ENCODE measurements at places on chromosomes 7 and 10.

GRCh38 chr10:8659982-8660381, 605.5 kb downstream of the GATA3 start:
- no peak for DNase-seq

- no peak for DNase-seq
Observed at GRCh38 chr10:89952751-89953150, 251.4 kb downstream of the KIF20B start.

DNA sequence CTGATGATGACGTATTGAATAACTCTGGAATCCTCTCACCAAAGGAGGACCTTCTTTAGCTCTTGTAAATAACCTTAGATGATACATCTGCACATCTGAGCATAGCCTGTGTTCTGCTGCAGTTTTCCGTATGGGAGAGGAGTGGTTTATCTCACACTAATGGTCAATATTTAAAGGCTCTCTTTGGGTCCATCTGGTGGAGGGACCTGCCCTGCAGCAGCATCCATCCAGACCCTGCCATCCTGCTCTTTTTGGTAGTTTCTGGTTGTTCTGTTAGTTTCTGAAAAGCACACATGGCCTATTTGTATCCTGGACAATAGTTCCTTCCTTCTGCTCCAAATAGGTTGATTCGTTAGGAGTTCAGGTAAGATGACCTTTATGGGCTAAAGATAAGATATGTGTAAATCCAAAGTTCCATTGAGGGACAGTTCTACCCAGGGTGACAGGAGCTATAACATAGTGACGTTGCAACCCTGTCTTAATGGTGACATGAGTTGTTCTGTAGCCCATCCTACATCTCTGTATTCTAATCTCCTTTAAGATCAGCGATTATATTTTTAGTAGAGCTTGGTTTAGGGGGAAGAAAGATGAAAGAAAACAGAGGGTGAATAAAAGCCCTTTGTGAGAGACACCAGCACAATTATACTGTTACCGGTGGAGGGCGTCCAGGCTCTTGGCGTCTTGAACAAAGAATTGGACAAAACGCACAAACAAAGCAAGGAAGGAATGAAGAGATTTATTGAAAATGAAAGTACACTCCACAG, 60.0 kb upstream of the KLF14 start:
- DNase-seq, result no peak

GRCh38 chr10:123681285-123681684, 15.1 kb downstream of the GPR26 start:
- DNase-seq, result no peak

DNA sequence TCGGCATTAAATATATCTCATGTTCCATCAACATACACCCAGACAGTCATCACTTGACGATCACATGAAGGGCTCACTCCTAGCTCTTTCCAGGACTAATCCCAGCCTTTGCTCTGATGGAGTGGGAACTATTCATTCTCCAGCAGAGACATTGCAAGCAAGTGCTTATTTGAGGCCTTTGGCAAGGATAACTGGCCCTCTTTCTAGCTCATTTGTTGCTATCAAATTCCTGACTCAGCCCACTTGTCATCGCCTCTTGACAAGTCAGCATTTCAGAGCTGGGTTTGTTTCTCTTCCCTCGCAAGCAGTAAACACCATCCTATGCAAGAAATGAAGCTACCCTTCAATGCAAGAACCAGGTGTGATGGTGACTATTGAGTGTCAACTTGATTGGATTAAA, 1165.7 kb upstream of the AUTS2 start:
- no peak for DNase-seq

DNA sequence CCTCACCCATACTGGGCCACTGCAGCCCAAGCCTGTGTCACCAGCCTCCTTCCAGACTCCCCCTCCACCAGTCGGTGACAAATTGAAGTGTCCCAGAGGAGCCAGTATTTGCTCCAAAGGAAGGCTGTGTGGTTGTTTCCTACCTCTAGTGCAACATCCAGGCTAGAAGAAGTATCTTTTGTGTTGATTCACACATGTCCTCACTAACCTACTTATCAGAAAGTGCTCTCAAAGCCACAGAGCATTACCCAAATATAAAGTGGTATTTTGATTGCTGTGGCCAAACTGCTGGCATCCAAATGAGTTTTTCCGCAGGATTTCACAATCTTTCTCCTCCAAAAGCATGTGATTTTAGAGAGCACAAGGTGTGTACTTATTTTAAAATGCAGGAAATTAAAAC, 134.8 kb downstream of the CUL2 start:
- DNase-seq, result no peak

GRCh38 chr7:150417863-150418262, 32.6 kb upstream of the GIMAP8 start:
- DNase-seq, result no peak

- DNase-seq, result no peak
Observed at GRCh38 chr10:110717781-110718589, 73.8 kb downstream of the RBM20 start.

GRCh38 chr7:45237788-45238461, 80.3 kb downstream of the RAMP3 start:
- DNase-seq, result no peak

- DNase-seq, result no peak
Observed at GRCh38 chr10:77560471-77560870, 77.1 kb downstream of the KCNMA1 start.

- DNase-seq, result no peak
Observed at GRCh38 chr7:9407816-9408215, 974.4 kb downstream of the NXPH1 start.

GRCh38 chr7:147885869-147886268, 704.7 kb upstream of the C7orf33 start:
- no peak for DNase-seq

DNA sequence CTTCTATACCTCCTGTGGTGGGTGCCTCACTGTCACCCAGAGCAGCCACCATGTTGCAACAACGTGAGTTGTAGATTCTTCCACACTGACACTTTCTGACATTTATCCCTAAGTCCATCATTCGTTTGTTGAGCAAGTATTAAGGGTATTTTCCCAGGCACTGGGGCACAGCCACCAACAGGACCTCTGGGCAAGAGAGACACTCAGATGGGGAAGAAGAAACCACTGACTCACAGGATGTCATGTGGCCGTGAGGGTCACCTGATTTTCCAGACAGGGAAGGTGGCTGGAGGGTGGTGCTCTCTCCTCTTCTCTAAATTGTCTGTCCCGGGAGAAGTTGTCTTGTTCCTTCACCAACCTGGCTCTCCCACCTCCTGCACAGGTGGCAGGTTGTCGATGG, 51.7 kb upstream of the PPIF start:
- DNase-seq, result no peak

DNA sequence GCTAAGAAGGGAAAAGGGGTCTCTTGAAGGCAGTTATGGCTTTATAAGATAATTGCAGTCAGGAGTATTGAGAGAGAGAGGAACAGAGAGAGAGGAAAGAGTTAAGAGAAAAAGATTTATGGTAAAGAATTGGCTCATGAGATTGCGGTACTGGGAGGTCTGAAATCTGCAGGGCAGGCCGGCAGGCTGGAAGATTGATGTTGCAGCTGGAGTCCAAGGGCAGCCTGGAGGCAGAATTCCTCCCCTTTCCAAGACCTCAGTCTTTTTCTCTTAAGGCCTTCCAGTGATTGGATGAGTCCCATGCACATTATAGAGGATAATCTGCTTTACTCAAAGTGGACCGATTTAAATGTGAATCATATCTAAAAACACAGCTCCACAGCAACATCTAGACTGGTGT, 68.4 kb downstream of the HACD1 start:
- DNase-seq, result no peak

GRCh38 chr7:152000191-152000590, 25.3 kb upstream of the GALNT11 start:
- DNase-seq, result no peak

GRCh38 chr10:18334116-18334867, 194.1 kb downstream of the CACNB2 start:
- DNase-seq, result no peak

GRCh38 chr7:101781439-101781838, 36.0 kb upstream of the CUX1 start:
- DNase-seq, result no peak

DNA sequence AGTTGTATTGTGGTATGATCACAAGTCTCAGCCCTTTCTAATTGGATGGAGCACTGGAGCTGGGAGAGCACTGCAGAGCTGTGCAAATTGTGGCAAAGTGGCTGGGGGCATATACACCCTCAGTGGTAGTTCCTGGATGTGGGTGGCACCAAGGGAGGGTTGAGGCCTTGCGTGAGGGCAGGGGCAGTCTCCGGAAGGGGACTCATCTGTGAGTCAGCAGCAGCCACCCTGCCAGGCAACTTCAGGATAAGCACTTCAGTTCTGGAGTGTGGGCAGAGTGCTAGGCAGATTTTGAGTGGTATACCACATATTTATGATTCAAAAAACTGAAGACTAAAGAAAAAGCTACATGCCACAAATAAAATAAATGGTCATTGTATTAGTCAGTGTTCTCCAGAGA, 210.5 kb downstream of the ETV1 start:
- DNase-seq, result no peak

GRCh38 chr7:29270594-29271318, 76.2 kb downstream of the CHN2 start:
- no peak for DNase-seq

DNA sequence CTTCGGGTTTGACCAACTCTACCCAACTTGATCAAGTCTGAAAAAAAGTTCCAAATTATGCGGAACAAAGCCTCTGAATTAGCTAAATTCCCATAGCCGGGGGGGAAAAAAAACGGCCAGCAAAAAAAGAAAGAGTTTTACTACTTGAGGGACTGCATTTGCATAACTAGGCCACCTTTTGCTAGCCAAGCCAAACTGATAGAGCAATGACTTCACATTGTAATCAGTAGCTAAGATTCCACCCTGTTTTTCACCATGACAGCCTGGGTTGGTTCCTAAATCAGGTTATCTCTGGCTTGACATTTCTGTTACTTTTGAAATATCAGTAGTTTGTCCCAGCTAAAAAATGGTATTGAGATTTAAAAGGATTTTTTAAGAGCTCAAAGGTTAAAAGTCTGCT, 31.4 kb upstream of the CREB3L2 start:
- DNase-seq, result no peak

GRCh38 chr10:108633046-108633445, 1290.3 kb downstream of the XPNPEP1 start:
- no peak for DNase-seq

- no peak for DNase-seq
Observed at GRCh38 chr7:90841759-90842429, 245.8 kb downstream of the CDK14 start.

GRCh38 chr7:151941009-151941408, 15.2 kb upstream of the GALNTL5 start:
- DNase-seq, result no peak

DNA sequence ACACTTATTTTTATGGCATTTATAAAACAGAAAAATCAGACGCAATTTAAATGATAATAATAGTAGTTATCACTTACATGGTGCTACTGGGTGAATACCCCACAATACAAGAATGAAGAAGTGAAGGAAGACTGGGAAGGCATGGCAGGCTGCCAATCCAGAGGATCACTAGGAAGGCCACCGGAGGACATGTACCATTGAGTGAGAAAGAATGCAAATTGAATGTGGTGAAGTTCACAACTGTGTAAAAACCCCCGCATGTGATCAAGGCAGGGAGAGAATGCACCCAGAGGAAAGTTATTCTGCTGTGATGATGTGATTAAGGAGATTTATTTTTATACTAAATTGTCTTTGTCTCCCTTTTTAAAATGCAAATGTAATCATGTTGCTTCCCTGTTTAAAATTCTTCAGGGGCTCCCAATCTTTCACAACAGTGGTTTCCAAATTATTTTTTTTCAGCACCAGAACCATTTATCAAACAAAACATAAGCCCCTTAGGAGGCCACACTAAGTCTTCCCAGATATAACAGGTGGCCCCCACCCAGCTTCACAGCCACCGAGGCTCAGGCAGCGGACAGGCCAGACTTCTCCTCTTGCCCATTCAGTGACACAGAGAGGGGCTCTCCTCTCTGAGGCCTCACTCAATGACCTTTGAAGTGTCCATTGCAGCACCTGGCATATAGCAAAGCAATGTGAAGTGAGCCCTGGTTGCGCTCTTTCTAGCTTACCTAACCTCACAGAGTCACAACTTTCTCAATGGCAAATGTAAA, 59.6 kb downstream of the FRMPD2 start:
- DNase-seq, result no peak

DNA sequence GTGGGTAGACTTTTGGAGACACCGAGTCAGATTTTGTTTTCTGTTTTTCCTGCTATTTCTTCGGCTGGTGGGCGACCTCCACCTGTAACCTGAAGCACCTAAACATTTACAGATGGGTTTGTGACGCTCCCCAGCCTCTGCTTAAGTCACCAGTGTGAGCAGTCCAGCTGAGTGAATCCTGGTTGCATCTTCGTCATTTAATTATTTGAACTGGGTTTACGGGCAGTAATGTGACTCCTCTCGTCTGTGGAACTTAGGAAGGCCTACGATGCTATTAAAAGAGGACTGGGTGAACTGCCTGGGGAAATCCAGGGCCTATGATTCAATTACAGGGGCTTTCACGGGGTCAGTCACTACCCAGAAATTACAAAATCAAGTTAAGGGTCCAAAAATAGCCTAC, 52.5 kb downstream of the WNT2 start:
- DNase-seq, result no peak

- no peak for DNase-seq
Observed at GRCh38 chr10:132916956-132917666, 25.3 kb downstream of the CFAP46 start.

GRCh38 chr7:24889611-24890010, 90.4 kb downstream of the OSBPL3 start:
- no peak for DNase-seq

- no peak for DNase-seq
Observed at GRCh38 chr7:69467826-69468225, 130.4 kb upstream of the AUTS2 start.

DNA sequence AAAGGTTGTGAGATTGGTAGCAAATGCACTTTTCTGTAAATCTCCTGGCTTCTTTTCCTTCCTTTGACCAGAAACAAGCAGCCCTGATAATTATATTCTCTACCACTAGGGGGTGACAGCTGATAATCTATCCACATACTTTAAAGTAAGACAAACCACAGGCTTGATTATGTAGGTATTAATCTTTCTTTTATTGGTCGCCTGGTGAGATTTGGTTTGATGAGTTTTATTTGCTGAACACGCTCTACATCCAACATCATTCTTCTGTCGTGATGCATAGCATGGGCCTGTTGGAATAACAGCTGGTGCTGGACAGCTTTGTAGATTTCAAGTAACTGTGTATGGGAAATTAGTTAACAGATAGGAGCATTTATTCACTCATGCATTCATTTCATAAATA, 63.5 kb downstream of the ZNF365 start:
- DNase-seq, result no peak

- DNase-seq, result no peak
Observed at GRCh38 chr10:68342909-68343516, 10.3 kb upstream of the PBLD start.

DNA sequence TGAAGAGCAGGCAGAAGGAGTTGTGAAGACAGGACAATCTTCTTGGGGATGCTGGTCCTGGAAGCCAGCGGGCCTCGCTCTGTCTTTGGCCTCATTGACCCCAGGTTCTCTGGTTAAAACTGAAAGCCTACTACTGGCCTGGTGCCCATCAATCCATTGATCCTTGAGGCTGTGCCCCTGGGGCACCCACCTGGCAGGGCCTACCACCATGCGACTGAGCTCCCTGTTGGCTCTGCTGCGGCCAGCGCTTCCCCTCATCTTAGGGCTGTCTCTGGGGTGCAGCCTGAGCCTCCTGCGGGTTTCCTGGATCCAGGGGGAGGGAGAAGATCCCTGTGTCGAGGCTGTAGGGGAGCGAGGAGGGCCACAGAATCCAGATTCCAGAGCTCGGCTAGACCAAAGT, 1.5 kb downstream of the CHPF2 start:
- no peak for DNase-seq

- no peak for DNase-seq
Observed at GRCh38 chr7:142375710-142376313, 118.0 kb upstream of the PRSS58 start.

GRCh38 chr10:118669020-118669791, 73.8 kb upstream of the PRLHR start:
- no peak for DNase-seq

Measured in stimulated activated CD4-positive, alpha-beta T cell treated with anti-CD3 and anti-CD28 coated beads, Interleukin-15, amount 100 ng/mL, for 1 hour (primary cell).